ENCODE measurements at places on chromosomes 3 and 15. TPM values are rescaled to one million over a fixed set of nuclear protein-coding genes. Genes with fewer than 3 reads are reported as not detected.

GRCh38 chr3:132164469-132165092 lies 129.8 kb upstream of the CPNE4 start:
- no peak for DNase-seq

DNA sequence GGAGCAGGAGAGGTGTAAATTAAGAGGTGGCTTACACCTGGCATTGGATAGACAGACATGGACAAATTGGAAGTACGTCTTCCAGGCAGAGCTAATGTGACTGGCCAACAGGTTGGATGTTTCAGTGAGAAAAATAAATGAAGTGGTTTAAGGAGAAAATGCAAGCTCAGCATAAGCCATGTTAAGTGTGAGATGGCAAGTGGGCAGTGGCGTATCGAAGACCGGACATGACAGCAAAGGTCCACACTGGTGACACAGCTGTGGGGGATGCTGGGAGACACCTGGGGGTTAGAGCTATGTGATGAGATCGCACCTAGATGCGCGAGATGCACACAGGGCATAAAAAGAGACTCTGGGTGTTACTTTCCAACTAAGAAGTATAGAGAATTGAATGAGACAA lies 3.7 kb upstream of the ATP10A start:
- DNase-seq: no peak

GRCh38 chr15:93018574-93018973 lies 70.4 kb downstream of the RGMA start:
- DNase-seq: no peak

DNA sequence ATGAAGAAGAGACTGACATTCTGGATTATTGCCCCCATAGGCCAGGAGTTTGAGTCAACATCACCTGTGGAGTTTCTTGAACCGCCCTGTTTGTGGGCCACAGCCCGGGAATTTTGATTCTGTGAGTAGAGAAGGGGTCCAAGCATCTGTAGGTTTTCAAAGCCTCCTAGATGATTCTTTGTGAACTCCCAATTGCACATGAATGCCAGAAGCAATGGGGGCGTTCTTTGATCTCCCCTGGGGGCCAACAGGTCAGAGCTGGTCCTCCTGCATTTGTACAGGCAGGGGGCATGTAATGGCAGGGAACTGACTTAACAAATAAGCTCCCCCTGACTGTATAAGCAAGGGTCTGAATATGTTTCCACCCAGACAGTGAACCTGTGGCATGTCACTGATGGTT lies 260.3 kb downstream of the SLCO3A1 start:
- DNase-seq: no peak

GRCh38 chr3:4320096-4320911 lies 17.1 kb downstream of the SETMAR start:
- DNase-seq: no peak

DNA sequence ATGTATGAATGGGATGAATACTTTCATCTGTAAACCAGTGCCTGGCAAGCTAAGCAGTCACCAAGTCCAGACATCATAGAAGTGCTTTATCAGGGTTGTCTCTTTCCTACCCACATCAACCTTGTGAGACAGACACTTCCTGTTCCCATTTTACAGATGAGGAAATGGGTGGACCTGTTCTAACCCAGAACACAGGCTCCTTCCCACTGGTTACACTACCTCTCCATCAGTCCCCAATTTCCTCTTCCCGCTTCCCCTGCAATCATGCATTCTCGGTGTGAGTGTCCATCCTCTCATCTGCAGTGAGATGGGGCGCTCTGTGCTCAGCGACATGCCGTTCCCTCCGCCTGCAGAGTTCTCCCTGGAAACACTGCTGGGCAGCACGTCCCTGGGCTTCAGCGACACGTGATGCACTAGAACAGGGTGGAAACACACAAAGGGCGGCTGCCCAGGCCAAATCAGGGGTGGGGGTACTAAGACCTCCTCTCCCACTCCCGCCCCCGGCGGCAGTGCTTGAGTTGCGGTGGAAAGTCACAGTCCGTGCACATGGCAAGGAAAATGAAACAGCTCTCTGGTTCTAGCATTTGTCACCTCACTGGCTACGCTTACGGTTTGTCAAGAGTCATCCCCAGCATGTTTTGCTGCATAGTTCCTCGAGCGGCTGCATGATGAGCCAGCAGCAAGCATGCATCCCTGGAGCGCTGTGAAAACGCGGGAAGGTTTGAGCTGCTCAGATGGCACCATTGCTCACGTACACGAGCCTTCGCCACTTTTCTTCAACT lies 201.1 kb downstream of the ADAMTS17 start:
- no peak for DNase-seq

GRCh38 chr3:120348991-120349854 lies at the start of gene LRRC58:
TSS of gene LRRC58 (minus strand) at chr3:120349354. CDS start at chr3:120349243, 111 bp downstream.
- DNase-seq: peak; percentile 84

DNA sequence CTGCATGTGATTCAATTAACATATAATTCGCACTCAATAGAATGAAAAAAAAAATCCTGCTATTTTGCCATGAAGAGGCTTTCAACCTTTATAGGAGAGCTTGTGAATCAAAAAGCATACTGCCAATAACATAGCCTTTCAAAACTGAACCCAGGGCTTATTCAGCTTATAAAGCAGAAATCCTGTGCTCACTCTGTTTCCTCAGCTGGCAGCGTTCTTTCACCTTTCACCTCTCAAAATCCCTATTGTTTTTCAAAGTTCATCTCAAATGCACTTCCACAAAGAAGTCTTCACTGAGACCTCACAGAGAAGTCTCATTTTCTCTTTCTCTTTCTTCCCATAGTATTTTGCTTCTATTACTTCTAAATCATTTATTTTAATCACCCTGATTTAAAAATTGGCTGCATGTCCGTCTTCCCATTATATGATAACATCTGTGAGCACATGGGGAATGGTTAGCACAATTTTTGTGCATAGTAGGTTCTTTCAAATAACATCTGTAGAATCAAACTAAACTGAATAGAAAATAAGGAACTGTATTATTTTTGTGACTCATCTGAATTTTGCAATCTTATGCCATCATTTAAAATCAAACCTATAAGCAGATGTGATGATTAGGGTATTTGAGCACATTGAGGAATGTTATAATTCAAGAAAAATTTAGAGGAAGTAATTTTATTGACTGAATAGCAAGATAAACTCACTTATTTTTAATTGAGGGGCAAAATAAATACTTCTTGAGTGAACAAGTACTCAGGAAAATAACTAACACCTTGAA lies 373.4 kb downstream of the NLGN1 start:
- no peak for DNase-seq

Gene PRICKLE2
- 0.21 TPM for total RNA-seq

Gene TMEM108
- 0.29 TPM for total RNA-seq

Gene MAP1A
- 5.3 TPM for total RNA-seq

Gene LYZL4
- total RNA-seq: not detected

Gene ITIH1
- total RNA-seq: not detected

Measured in T-helper 17 cell (primary cell).